Hematopoietic multipotent progenitor cell treated with erythropoietin and hydrocortisone succinate and interleukin-3 and kit ligand, for 8 days (in vitro differentiated cells): ENCODE measurements at places on chromosomes 16 and 17.

- no peak for DNase-seq
Measured at GRCh38 chr16:17392857-17393692, 77.7 kb downstream of the XYLT1 start.

DNA sequence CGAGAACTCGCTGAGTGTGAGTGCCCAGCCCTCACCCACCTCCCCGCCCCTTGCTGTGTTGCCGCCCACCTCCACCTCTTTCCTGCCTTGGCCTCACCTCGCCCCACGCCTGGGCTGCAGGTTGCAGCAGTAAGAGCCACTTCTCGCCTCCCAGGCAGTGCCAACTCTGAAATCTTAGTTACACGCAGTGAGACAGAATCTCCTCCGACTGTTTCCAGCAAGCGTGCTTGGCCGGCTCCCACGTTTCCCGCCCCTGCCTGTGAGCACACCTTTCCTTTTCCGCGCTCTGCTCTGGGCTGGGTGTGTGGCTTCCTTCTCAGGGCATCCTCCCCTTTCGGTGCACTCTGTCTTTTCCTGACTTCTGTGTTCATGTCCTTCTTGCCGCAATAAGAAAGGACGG lies 5.7 kb downstream of the ENGASE start:
- no peak for DNase-seq

DNA sequence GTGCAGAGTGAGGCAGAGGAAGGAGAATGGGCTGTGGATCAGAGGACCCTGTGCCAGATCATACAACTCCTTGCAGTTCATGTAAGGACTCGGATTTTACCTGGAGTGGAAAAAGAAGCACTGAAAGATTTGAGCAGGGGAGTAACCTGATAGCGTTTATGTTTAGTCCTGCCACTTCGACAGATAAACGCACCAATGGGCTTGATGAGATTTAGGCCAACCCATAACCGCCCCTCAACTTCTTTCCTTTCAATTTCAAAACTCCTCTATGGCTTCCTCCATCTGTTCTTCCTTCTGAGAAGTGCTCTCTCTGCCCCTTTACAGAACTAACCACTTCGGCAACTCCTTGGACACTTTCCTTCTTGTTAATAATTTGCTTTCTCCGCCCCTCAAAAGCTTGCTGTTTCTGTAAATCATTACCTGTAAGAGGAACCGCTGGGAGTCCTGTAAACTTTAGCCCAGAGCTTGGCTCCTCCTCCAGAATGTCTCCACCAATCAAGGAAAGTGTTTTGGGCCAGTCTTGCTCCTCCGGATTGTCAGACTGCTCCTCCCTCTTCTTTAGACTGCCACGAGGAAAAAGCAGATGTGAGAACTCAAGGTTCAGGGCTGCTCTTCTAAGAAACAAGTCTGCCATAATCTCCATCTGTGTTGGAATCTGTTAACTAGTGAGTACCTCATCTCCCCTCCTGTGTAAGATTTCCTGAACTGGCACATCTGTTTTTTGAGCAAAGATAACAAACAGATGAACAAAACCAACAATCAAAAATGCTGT lies at the start of gene ACSM3:
Gene ACSM3, plus strand, starts transcription at position 554 of the 772 bp plus-strand sequence. CDS start 6,021 bp downstream, outside the sequence.
- peak; percentile 92 for DNase-seq

GRCh38 chr17:41965694-41966462 lies 717 bp upstream of the CNP start:
- DNase-seq, result peak; percentile 78

- DNase-seq, result no peak
Measured at GRCh38 chr17:32960815-32961214, 30.8 kb upstream of the SPACA3 start.

DNA sequence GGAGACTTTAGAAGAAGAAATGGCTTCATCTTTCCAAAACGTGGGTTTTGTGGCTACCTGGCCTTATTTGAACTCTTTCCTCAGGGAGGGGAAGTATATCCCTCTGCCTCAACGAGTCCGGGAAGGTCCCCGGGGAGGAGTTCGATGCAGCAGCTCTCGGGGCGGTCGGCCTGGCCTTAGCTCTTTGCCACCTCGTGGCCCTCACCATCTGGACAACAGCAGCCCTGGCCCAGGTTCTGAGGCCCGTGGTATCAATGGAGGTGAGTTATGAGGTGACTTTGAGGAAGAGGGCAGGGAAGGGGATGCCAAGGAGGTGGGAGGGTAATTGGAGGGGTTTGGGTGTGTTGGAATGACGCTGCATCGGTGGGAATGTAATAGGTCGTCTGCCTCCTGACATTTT lies 7.7 kb downstream of the ATXN2L start:
- no peak for DNase-seq

DNA sequence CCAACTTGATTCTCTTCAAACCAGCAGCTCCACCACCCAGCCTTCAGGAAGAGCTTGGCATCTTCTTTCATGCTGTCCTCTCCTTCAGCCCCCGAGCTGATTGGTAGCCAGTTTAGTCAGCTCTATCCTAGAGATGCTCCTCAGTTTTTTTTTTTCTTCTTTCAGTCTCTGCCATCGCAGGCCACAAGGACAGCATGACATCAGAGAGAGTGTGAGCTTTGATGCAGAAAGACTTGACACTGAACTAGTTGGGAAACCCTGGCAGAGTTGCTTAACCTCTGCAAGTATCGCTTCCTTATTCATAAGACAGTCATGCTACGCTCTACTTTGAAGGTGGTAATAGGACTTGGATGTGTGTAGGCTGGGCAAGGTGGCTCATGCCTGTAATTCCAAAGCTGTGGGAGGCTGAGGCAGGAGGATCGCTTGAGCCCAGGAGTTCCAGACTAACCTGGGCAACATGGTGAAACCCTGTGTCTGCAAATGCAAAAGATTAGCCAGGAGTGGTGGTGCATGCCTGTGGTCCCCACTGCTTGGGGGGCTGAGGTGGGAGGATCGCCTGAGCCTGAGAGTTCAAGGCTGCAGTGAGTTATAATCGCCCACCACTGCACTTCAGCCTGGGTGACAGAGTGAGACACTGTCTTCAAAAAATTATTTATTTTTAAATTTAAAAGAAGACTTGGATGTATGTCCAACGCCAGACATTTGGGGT lies 2.6 kb downstream of the CD300LB start:
- peak; percentile 29 for DNase-seq

- DNase-seq, result peak; percentile 67
Measured at GRCh38 chr16:89256651-89257254, 39.2 kb downstream of the ZNF778 start.

- no peak for DNase-seq
Measured at GRCh38 chr17:56652628-56653027, 59.1 kb downstream of the NOG start.

DNA sequence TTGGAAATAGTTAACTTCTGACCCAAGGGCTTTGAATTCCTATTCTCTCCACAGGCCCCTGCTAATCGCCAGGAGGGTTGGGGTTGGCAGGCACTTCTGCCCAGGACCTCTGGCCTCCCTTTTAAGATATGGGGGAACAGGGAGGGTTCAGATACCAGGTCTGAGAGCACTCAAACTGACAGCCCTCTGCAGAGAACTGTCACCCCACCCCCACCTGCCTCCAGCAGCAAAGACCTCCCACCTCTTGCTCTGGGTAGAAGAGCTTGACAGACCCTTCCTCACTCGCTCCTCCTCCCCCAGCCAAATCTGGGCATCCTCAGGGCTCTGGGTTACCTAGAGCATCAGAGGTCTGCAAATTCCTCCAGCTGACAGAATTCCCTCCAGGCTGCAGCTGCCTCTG lies 11.6 kb downstream of the CDH3 start:
- DNase-seq, result no peak

DNA sequence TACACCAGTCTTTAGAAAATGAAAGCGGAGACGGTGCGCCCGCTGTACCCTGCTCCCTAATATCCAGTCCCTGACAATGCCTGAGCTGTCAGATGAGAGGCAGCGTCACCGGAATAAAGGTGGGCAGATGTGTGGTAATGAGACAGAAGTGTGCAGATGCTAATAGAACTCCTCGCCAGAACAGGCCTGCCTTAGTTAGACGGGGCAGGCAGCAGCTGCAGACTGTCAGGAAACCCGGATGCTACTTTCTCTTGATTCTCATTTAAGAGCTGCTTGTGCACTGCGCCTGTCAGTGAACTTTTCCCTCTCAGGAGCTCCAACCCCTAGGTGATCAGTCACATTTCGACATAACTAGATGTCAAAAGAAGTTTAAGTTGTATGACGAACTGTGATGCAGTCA lies 221.8 kb upstream of the IRX3 start:
- no peak for DNase-seq

DNA sequence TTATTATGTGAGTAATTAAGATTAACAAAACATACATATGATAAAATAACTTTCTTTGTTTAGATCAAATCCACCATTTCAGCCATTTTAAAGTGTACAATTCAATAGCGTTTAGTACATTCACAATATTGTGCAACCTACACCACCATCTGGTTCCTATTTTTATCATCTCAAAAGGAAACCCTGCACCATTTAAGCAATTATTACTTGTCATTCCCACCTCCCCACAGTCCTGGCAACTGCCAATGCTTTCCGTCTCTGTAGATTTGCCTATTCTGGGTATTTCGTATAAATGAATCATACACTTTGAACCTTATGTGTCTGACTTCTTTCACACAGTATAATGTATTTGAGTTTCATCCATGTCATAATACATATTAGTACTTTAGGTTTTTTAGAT lies 162.5 kb upstream of the CNTNAP4 start:
- DNase-seq, result no peak

GRCh38 chr17:40018211-40019121 lies 3.2 kb downstream of the CSF3 start:
- no peak for DNase-seq

- DNase-seq, result no peak
Measured at GRCh38 chr17:74332017-74332650, 6.1 kb downstream of the KIF19 start.
